PC-3 (cell line): ENCODE measurements at places on chromosomes 12 and 14.

DNA sequence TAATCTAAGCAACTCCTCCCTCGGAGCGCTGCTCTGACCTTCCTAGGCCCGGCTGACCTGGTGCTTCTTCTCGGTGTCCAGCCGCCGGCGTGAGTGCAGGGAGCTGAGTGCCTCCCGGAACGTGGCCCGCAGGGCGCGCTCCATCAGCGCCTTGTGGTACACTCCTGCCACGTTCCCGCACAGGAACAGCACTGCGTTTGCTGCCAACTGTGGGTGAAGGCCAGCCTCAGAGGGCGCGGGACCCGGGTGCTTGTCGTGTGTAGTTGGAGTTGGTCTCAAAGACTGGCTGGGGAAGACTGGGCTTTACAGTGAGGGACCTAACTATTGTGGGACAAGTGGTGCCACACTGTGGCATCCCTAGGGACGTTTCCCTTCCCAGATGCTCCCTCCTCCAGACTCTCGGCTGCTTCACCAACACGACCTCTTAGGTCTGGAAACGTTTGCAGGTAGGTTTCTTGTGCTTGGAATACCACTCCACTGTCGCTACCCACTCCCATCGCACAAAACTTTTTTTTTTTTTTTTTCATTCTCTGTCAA lies 3.1 kb downstream of the ADCY4 start:
- no peak for DNase-seq

GRCh38 chr14:104321088-104321801 lies 182.9 kb downstream of the KIF26A start:
- no peak for DNase-seq

GRCh38 chr12:13144266-13144828 lies 40.9 kb upstream of the GSG1 start:
- no peak for DNase-seq

DNA sequence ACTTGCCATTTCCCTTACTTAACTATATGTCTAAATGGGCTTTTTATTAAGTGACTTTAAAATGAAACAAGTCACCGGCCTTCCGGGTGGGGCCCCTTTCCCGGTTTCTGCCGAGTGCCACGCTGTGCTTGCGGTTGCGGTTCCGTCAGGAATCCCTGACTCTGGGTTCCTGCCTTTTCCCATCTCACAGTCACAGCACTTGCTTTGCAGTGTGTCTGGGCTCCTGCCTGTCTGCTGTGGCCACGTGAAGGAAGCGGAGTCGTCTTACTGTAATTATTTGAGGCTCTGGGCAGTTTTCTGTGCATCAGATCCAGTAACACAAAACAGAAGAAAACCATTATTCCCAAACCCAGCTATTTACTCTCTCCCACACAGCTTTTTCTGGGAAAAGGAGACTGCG lies 44.0 kb upstream of the FRMD6 start:
- no peak for DNase-seq

DNA sequence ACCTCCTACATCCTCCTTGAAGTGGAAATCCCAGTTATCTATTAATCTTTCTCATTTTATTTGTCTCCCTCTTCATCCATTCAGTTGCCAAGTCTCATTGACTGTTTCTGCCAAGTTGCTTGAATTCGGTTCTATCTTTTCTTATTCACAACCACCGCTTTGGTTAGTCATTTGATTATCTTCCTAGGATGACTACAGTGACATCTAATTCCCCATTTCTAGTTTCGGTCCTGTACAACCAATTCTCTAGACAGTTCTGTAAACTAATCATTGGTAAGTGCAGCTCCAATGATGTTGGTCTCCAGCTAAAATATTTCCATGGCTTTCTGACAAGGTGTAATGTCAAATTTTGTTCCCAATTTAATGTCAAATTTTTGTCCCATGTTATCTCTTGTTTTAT lies 220.1 kb downstream of the ADAMTS20 start:
- no peak for DNase-seq

DNA sequence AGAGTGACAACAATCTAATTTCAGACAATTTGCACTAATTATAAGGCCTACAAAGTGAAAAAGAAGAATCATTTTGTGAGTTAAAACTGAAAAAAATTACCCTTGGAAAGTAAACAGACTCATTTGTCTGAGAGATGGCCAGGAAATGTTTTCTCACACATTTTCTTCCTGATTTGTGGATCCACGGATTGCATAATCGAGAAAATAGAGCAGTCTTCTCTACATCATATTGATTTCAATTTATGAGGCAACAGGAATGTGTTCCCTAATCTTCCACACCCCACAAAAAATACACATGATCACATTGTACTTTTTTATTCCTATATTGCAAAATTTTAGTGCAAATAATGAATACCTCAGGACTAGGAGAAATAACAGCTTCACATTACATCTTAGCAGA lies 160.8 kb downstream of the CCER1 start:
- no peak for DNase-seq

DNA sequence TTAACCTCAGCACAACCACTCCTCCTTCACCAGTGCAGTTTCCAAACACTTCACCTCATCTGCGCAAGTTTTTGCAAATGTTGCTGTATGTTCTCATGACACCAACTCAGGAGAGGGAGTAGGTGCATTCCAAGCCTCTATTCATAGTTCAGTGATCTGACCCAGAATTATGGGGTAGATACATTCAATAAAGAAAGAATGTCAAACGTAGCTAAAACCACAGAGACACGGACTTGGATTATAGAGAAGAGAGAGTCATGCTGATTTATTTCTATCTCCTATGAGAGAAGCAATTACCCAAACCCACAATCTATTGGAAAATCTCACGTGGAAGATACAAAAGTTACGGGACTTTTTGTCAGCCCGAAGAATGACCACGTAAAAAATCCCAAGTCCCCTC lies 1006.0 kb upstream of the TMEM132C start:
- no peak for DNase-seq

- DNase-seq, result no peak
These were observed 21.6 kb downstream of the NCOR2 start for GRCh38 chr12:124545508-124546418.

GRCh38 chr14:99971087-99971940 lies 93.9 kb upstream of the EVL start:
- peak; percentile 74 for DNase-seq

GRCh38 chr14:51643140-51643539 lies 8.6 kb upstream of the FRMD6 start:
- DNase-seq, result peak; percentile 71

GRCh38 chr14:92575061-92575747 lies 61.6 kb downstream of the RIN3 start:
- DNase-seq, result no peak

DNA sequence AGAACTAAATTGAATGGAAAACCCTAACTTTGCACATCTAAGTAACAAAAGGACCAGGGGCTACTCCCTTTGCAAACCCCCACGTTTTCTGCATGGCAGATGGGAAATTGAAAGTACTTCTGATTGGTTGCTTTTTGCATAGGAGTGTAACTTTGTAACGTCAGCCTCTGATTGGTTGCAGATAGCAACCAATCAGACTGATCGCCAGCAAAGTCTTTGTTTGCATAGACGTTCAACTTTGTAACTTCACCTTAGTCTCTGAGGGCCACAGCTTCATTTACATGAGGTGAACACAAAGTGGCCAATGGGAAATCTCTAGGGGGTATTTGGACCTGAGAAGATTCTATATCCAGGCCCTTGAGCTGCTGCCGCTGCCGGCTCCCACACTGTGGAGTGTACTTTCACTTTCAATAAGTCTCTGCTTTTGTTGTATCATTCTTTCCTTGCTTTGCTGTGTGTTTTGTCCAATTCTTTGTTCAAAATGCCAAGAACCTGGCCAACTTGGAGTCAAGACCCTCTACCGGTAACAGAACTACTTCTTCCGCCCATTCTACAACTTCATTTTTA lies 102.5 kb upstream of the PRICKLE1 start:
- DNase-seq, result no peak

DNA sequence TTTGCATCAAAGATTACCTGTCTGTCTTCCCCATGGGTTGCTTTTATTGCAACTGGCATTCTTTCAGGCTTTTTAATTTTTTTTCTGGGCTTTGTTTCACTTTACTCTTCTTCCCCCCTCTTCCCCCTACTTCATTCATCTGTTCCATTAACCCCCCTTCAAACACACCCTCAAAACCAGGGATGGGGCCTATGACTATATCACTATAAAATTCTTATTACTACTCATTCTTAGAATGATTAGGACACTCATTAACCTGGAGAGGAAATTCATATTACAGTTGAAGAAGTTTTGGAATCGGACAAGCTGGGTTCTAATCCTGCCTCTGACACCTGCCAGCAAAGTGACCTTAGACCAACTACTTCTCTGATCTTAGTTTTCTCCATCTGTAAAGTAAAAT lies 24.8 kb upstream of the MDM1 start:
- DNase-seq, result no peak

- DNase-seq, result no peak
These were observed 157.1 kb downstream of the PHLDA1 start for GRCh38 chr12:75874441-75874840.
